ENCODE measurements at places on chromosomes 6 and 20.

- no peak for DNase-seq
These were observed 53.2 kb upstream of the PLEKHG1 start for GRCh38 chr6:150546457-150546856.

DNA sequence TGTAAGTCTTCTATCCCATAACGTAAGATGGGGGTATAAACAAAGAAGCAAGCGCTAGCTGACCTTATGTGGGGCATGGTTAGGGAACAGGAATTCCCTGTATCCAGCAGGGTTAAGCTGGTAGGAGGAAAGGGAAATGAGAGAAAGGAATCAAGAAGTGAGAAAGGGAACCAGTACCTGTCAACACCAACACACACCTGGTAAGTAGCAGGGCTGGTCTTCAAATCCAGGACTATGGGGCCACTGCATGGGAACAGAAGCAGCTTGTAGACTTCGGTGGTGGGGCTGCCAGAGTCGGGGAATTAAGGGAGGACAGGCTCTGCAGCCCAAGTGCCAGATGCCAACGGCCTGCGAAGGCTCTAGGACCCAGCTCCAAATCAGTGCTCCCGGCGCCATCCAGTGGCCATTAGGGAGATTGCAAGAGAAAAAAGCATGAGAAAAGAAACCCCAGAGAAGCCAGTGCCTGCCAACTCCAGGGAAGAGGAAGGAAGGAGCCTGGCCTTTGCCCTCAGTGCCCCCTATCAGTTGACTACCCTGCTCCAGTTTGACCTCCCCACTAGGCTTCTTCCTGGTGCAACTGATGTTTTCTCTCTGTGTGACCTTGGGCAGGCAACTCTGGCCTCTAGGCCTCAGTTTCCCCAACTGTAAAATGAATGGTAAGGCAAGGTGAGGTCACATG, 15.8 kb upstream of the RBPJL start:
- peak; percentile 44 for DNase-seq

GRCh38 chr6:30075790-30076732, 492 bp upstream of the RNF39 start:
- no peak for DNase-seq

- DNase-seq = no peak
These were observed 9.0 kb downstream of the NPEPL1 start for GRCh38 chr20:58701431-58702160.

DNA sequence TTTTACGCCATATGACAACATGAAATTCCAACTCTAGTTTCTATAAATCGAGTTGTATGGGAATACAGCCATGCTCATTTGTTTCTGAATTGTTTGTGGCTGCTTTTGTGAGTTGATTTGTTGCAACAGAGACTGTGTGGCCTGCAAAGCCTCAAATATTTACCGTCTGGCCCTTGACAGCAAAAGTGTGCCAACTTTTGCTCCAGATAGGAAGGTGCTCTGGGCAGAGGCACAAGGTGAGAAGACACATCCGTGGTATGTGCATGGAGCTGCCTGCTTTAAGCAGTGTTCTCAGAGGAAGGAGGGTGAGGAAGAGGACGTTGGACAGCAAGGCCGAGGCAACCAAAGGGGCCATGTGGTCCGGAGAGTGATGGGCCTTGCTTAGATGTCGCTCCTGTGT, 57.4 kb downstream of the IYD start:
- DNase-seq = no peak

GRCh38 chr6:169097381-169097959, 156.2 kb downstream of the THBS2 start:
- no peak for DNase-seq

DNA sequence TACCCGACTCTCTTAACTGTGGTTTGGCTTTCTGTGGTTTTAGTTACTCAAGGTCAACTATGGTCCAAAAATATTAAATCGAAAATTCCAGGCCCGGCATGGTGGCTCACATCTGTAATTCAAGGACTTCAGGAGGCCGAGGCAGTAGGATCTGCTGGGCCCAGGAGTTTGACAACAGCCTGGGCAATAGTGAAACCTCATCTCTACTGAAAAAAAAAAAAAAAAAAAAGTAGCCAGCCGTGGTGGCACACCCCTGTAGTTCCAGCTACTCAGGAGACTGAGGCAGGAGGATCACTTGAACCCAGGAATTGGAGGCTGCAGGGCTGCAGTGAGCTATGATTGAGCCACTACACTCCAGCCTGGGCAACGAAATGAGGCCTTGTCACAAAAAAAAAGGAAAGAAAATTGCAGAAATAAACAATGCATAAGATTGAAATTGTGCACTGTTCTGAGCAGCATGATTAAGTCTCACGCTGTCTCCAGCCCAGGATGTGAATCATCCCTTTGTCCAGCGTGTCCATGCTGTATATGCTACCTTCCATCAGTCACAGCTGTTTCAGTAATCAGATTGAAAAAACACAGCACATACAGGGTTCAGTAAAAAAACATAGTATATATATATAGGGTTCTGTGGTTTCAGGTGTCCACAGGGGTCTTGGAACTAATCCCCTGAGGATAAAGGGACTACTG, 40.7 kb downstream of the RGS17 start:
- no peak for DNase-seq

DNA sequence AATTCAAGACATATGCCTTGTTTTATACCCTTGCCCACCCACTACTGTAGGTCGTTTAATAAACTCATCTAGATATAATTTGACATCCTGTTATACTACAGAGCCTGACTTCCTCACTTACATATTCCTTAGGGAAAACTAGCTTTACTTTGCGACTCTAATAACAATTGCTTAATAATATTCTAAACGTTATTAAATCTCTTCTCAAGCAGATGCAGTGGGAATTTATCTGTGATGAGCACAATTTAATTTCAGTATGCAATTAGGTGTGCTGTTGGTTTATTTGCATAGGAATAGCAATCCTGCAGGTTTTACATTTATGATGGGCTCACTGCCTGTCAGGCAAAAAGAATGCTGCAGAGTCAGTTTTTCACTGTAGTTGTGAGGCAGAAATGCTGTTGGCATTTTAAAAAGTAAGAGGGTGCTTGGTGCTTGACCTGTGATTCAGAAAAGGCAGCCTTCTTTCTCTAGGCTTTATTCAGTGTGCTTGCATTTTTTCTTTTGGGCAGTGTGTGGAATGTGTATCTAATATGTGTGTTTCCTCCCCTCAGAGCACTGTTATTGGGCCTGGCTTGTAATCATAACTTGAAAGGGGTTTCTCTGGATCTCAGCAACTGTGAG, 152.3 kb upstream of the SCGN start:
- DNase-seq = no peak

GRCh38 chr6:24743944-24744335, 25.0 kb upstream of the C6orf62 start:
- no peak for DNase-seq

DNA sequence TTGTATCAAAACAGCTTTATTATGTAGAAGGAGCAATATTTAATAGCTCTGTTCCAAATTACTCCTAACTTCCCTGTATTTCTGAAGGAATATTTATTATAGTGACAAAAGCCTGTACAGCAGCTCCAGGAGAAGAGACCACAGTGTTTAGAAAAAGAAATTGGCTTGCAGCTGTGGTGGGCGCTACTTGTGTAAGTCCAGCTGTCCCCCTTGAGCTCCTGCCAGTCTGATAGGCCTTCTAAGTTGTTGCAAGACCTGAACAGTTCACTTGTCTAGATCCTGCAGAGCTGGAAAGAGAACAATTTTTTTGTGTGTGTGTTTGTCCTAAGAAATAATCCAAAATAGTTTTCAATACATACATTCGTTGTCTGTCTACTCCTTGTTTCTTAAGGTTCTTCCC, 86.6 kb downstream of the JARID2 start:
- DNase-seq = no peak

- DNase-seq = no peak
These were observed 19.6 kb upstream of the FNDC1 start for GRCh38 chr6:159149641-159150040.

GRCh38 chr6:125363039-125363823, 61.5 kb upstream of the HDDC2 start:
- DNase-seq = no peak

GRCh38 chr6:43123461-43124314, 47.4 kb upstream of the SRF start:
- DNase-seq = no peak

- DNase-seq = no peak
These were observed 119.4 kb downstream of the ZFAND3 start for GRCh38 chr6:37938909-37939308.

GRCh38 chr6:82094166-82094806, 153.3 kb downstream of the IBTK start:
- no peak for DNase-seq

DNA sequence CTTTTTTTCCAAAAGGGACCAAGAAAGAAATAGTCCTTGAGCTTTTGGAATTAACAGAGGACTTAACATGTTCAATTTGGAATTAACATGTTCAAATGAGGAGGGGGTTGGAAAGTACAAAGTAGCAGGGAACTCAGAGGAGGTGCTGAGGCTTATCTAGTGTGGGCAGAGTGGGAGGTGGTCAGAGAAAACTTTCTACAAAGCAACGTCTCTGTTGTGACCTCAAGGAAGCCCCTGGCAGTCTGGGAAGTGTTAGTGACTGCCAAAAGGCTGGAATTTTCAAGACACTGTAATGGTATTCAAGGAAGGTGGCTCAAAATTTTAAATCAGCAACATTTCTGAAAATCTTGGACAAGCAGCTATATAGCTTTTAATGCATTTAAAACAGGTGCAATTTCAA, 7.3 kb downstream of the ECI2 start:
- DNase-seq = no peak

DNA sequence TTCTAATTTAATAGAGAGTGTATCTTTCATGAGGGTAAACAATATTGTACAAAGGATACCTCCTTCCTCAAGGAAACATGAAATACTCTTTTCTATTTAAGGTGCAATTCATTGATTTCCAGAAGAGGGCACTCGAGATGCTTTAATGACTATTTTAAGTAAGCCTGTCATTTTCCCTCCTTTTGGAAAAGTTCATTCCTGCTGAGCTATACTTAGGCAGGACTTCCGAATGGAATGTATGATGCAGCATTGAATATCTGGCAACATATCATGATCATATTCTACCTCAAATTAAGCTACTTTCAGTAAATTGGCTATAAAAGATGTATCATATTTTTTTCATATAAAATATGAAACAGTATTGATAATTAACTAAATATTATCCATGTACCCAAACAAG, 5.0 kb downstream of the DST start:
- no peak for DNase-seq

GRCh38 chr20:16968099-16968498, 219.9 kb downstream of the OTOR start:
- DNase-seq = no peak

DNA sequence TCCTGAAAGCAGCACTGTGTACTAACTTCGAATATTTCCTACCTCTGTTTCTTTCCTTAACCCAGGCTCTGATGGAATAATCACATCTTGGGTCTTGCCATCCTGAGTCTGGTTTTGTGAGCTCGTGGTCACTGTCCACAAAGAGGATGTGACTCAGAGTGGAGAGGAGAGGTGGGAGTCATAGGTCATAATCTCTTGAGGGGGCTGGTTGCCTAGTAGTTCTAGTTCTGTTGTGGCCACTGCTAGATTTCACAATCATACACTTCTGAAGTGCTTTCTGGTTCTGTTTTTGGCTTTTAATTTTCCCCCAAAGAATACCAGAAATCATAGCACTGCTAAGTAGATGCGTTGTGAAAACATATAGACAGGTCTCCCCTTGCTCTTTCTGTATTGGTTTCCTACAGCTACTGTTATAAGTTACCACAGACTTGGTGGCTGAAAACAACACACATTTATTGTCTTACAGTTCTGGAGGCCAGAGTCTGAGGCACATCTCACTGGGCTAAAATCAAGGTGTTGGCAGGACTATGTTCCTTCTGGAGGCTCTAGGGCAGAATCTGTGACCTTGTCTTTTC, 102.8 kb downstream of the NRSN1 start:
- peak; percentile 58 for DNase-seq

- DNase-seq = no peak
These were observed 9.2 kb downstream of the PYGB start for GRCh38 chr20:25257130-25257529.

GRCh38 chr6:88165844-88166492, at the start of gene CNR1:
Gene CNR1 (minus strand): TSS chr6:88166347. CDS start chr6:88145274, 21,073 bp downstream.
- no peak for DNase-seq

DNA sequence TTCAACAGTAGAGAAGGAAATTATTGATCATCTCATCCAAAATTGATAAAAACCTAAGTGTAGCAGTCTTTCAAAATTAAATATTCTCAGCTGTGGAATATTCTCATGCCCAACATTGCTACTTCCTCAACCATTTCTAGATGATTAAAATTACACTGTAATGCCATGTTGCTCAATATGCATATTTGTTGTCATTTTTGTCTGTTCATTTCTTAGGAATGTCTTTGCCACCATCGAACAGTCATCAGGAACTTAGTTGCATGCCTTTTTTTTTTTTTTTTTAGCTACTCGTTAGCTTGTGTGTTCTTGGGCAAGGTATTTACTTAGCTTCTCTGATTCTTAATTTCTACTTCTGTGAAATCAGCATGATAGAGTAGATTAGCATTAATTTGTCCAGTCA, 188.6 kb downstream of the DTNBP1 start:
- no peak for DNase-seq

DNA sequence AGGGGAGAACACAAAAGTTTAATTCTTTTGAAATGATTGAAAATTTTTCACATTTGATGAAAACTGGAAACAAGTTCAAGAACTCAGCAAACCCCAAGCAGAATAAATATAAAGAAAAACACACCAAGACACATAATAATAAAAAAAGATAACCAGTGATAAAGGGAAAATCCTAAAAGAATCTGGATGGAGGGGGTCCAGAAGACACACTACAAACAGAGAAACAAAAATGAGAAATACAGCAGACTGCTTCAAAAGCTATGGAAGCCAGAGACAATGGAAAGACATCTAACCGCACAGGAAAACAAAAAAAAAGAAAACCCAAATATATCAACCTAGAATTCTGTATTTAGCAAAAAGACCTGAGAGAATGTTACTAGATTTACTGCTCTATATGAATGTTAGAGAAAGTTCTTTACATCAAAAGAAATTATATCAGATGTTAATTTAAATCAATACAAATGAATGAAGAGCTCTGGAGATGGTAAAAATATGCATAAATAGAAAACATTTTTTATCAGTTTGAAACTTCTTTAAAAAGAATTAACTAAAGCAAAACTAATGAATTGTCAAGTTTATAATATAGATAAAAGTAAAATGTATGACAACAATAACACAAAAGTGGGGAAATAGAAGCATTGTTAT, 310.7 kb upstream of the PREP start:
- no peak for DNase-seq

DNA sequence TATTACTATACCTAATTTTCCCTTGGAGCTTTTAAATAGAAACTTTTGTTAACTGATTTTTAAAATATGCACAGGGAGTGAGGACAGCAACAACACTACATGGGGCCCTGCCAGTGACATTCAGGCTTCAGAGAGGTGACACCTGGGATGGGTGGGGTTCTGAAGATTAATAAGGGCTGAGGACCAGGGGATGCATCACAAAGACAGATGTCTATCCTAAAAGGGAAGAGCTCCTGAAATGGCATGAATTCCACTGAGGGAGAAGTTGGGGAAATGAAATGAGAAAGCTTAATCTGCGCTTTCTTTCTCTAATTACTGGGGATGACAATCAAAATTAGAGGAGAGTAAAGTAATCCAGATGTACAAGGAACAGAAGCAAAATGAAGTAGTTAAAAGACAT, 162.8 kb downstream of the BTBD9 start:
- no peak for DNase-seq

GRCh38 chr20:40869218-40870147, 159.1 kb upstream of the TOP1 start:
- DNase-seq = no peak

- DNase-seq = peak; percentile 18
These were observed 24.2 kb downstream of the ZNF311 start for GRCh38 chr6:28980852-28981430.

- no peak for DNase-seq
These were observed 10.5 kb downstream of the OTOR start for GRCh38 chr20:16758454-16759180.

Measured in NK-92 treated with Interleukin-12 subunit alpha and Interleukin-12 subunit beta, amount 100 ng/mL, for 24 hours (cell line).